ENCODE measurements at places on chromosomes 1 and 21.

DNA sequence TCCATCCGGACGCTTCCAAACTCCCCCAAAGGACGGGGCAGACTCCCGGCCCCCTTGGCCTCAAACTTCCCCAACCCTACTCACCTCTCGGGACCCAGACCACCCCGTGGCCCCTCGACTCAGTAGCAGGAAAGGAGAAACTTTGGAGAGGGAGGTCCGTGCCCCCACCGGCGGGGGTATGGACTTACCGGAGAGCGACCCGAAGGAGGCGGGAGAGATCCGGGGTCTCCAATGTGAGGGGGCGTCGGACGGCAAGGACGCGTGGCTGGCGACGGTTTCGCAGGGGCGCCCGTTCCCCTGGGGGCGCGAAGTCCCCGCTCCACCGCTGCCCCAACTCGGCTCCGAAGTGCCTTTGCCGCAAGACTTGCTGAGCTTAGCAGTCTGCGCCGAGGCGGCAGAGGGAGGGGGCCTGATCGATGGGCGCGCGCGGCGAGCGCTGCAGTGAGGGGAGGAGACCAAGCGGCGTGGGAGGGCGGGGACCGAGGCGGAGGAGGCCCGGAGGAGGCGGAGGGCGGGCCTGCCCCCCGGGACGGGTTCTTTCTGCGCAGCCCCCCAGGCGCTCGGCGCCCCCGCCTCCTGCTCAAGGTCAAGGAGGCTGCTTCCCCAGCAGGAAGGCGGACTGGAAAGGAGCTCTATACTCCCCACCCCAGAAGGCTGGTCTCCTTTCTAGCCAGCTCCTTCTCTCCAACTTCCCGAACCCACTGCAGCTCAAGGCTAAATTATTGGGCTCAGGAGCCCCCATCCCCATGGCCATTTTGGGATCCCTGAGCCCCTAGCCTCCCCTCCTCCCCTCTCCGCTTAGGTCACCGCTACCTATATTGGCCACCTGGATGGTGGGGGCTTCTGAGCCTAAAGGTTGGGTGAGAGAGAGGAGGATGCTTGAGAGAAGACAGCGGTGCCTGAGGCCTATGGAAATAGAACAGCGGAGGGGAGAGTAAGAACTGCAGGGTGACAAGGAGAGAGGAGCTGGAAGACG lies at the start of gene SYT2:
Gene SYT2 (minus strand): TSS at position 385 of the 976 bp plus-strand sequence. CDS start 104,682 bp downstream, outside the sequence.
- peak; percentile 59 for DNase-seq

DNA sequence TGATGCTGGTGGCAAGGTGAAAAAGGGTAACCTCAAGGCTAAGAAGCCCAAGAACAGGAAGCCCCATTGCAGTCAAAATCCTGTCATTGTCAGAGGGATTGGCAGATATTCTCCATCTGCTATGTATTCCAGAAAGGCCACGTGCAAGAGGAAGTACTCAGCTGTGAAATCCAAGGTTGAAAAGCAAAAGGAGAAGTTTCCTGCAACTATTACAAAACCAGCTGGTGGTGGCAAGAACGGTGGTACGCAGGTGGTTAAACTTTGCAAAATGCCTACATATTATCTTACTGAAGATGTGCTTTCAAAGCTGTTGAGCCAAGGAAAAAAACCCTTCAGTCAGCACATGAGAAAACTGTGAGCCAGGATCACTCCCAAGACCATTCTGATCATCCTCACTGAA lies 13.7 kb upstream of the VPS45 start:
- DNase-seq: no peak

DNA sequence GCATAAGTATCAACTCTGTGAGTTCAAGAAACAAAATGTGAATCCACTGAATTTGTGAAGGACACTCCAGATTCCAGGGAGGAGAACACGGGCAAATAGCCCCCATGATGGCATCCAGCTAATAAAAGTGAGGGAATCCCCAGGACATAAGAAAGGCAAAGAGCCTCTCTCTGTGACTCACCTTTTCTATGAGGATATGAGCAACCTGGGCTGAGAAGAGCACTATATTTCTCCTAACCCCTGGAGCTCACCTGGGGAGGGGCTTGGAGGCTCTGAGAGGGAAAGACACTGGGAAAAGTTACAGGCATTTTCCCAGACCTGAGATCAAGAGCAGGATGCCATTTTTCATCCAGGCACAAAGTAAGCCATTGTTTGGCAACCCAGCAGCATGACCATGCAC lies 1298.8 kb downstream of the PLA2G4A start:
- no peak for DNase-seq

- DNase-seq: no peak
Measured at GRCh38 chr1:19476450-19477190, 8.7 kb downstream of the CAPZB start.
